Purkinje cell (primary cell): ENCODE measurements at places on chromosomes 2 and 18. TPM values are rescaled to one million over a fixed set of nuclear protein-coding genes. Genes with fewer than 3 reads are reported as not detected.

C1QL2 gene
- polyA plus RNA-seq: not detected in 2 replicates

SH3RF3 gene
- polyA plus RNA-seq: 0.19 TPM in 1 of 2 replicates, not detected in the other

PRSS56 gene
- not detected in 2 replicates for polyA plus RNA-seq

PLCD4 gene
- 12.3 and 13.9 TPM in 2 replicates for polyA plus RNA-seq

STON1 gene
- polyA plus RNA-seq: 5.3 and 6.6 TPM in 2 replicates

PGAP1 gene
- 16.0 and 21.8 TPM in 2 replicates for polyA plus RNA-seq

FSHR gene
- polyA plus RNA-seq: not detected in 2 replicates
